ENCODE measurements at places on chromosomes 16 and 17.

DNA sequence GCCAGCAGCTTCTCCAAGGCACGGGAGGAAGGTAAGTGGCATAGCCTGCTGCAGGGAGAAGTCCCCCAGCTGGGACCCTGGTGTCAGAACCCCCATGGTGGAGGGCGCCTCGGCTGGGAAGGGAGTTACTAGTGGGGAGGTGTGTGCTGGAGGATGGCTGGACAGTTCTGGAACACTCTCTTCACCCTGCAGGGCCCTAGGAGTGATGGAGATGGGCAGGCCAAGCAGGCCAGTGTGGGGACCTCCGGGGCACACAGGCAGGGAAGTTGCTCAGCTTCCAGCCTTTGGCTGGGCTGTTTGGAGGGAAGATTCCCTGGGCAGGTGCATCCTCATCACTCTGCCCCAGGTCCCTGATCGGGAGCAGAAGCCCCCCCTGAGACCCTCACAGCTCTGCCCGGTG is 696 bp downstream of the C17orf99 start:
- no peak for DNase-seq

- peak; percentile 12 for DNase-seq
Observed at GRCh38 chr17:44267818-44268490, at the start of gene SLC4A1. TSS of gene SLC4A1 (minus strand) at chr17:44268135. CDS start at chr17:44262866, 5,269 bp downstream.

DNA sequence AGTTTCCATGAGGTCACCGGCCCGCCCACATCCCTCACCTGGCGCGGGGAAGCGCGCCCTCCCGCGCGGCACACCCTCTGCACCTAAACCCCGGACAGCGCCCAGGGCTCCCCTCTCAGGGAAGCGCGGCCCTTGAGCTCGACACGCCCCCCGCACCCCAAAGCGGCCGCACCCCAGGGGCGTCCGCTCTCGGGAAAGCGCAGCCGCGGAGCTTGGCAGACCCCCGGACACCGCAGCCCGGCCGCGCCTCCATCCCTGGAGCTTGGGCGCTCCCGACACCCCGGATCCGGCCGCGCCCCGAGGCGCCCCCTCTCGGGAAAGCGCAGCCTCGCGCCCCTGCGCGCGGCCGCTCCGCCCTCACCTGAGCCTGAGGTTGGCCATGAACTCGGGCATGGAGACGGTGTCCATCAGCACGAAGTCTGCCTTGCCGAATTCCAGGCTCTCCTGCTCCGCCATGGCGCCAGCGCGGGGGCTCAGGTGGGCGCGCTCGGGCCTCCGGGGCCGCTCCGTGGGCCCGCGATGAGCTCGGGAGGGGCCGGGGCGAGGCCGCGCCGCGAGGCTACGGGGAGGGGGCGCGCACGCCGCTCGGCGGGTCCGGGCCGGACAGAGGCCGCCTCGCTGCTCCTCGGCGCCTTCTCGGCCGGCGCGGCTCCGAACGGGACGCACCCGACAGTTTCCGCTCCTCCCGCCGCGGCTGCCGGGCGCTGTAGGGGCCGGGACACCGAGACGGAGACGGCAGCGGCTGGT is at the start of gene MYO1D:
TSS of gene MYO1D (minus strand) at position 708 of the 747 bp plus-strand sequence. CDS start at position 456, 252 bp downstream.
- peak; percentile 48 for DNase-seq

DNA sequence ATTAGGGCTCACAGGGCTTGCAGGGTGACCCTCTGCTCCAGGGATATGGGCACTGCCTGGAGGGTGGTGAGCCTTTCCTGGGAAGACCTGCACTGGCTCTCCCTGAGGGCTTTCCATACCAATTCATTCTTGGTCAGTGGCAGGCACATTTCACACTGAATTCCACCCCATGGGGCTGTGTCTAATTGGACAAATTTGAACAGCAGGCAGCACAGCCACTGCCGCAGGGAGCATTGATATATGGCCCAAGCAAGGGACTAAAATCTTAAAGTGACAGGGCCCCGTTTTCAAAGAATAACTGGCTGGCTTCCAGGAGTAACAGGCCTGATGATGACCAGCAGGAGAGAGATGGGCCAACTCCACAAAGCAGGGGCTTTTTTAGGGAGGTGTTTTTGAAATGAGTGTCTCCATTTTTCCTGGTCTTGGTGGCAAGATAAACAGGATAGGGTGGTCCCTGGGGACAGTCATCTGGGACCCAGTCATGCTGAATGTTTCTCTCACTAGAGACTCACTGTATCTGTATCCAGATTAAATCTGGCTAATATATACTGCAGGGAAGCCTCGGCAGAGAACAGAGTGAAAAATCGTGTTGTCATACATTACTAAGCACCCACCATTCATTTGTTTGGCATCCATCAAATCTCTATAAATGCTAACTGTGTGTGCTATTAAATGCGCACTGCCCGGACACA is 74.1 kb upstream of the TBX2 start:
- DNase-seq = no peak

DNA sequence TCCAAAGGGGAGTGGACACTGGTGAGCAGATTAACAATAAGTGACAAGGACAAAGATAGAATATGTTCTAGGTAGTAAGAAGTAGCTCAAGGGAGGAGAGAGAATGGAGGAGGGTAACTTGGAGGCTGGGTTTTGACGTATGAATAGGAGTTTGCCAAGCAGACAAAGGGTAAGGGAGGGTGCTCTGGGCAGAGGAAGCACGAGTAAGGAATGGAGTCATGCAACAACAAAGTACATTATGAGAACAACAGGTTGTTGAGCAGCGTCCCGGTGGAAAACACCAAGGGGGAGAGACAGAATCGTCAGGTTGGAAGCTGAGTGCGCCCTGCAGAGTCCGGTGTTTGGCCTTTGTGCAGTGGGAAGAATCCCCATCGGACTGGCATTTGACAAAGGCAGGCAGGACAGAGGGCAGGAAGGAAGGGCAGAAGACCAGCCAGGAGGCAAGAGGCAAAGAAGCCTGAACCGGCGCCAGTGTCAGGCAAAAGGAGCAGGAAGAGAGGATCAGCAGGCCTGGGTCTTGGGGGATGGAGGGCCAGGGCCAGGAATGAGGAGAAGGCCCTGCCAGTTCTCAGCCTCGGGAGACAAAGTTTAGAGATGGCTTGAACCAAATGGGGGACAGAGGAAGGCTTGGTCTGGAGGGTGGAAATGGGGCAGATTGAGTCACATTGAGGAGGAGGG is 134.3 kb upstream of the TNRC6C start:
- DNase-seq = no peak

GRCh38 chr17:32142857-32143526 is 690 bp downstream of the RHOT1 start:
- no peak for DNase-seq

DNA sequence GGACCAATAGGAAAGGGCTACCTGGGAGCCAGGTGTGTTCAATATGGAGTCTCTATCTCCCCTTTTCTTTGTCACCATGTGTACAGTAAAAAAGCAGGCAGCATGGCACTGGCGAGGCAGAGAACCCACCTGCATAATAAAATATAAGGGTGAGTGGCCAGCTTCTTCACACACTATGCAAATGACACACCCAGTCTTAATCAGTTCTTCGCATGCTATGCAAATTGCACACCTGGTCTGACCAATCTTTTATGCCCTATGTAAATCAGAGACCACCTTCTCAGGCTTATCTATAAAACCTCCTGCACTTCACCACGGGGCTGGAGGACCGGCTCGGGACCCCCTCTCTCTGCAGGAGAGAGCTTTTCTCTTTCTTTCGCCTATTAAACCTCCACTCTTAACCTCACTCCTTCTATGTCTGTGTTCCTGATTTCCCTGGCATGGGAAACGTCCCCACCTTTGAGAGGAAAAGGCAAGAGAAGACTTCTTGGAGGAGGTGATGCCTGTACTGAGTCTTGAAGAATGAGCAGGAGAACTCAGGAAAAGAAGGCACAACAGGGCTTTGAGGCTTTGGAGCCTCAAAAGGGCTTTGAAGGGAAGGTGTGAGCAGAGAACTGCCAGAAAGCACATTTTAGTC is 502.1 kb downstream of the GRIN2A start:
- DNase-seq = no peak

- no peak for DNase-seq
Observed at GRCh38 chr17:38942696-38943334, 17.4 kb downstream of the LASP1NB start.

- no peak for DNase-seq
Observed at GRCh38 chr17:57096472-57097202, 11.6 kb downstream of the AKAP1 start.

DNA sequence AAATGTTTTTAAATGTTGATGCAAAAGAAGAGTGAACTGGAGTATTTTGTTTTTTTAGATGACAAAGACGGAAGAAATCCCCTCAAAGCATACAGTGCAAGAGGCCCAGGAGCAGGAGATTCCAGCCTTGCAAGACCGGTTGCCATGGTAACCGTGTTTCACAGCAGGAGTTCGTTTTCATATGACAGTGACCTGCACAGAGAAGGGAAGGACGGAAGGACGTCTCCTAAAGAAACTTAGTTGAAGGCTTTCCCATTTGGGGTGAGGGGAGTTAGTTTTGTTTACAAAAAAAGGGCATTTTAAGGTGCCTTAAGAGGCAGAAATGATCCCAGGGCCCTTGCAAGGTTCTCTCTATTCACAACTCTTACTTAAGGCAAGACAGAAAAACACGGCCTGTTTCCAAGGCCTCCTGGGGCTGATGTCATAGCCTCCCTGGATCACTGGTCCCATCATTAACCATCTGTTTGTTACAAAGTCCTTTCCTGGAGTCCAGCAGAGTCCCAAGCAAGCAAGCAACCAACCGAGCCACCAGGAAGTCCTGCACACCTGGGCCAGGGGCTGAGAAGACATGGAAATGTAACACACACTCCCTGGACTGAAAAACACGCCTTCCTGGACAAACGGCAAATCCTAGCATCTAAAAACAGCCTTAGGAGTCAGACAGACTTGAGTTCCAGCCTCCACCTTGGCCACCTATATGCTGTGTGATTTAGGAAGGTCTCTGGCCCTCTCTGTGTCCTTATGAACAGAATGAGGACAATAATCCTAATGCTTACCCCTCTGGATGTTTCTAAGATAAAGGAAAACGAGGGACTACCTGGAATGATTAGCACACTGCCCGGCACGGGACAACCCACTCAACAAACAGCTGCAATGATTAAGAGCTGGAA is 30.3 kb upstream of the RPH3AL start:
- DNase-seq = no peak

DNA sequence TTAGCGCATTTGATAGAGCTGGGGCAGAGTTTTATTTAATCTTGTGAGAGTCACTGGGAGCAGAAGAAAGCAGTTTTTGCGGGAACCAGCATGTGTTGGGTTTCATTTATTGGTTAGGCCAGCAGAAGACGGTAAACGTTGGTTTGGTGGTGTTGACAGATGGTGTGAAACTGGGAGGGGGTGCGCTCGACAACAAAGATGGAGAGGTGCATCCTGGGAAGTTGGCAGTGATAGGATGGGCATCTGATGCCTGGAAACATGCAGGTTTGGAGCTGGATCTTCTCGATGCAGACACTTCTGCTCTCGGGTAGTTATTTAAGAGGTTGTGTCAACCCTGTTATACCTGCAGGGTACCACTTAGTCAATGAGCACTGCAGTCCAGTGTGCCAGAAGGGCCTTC is 24.9 kb upstream of the CLEC18A start:
- no peak for DNase-seq

- no peak for DNase-seq
Observed at GRCh38 chr16:19106625-19107020, 7.1 kb upstream of the ITPRIPL2 start.

- DNase-seq = no peak
Observed at GRCh38 chr16:71357681-71358080, 842 bp upstream of the CALB2 start.

DNA sequence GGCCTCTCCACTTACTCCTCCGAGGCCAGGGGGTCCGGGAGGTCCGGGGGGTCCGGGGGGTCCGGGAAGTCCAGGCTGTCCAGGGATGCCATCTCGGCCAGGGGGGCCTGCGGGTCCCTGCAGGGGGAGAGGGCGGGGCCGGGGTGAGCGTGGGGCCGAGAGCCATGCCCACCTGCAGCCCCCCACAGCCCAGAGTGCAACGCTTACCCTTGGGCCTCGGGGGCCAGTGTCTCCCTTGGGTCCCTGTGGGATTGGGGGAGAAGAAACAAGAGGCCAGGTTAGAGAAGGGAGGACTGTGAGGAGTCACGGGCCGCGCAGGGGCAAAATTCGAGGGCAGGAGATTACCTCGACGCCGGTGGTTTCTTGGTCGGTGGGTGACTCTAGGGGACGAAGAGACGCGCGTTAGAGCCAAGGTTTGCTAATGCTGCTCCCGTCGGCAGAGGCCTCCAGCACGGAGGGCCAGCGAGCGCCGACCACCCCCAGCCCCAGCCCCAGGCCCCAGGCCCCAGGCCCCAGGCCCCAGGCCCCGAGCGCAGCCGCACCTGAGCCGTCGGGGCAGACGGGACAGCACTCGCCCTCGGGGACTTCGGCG is 2.1 kb downstream of the COL1A1 start:
- DNase-seq = no peak

DNA sequence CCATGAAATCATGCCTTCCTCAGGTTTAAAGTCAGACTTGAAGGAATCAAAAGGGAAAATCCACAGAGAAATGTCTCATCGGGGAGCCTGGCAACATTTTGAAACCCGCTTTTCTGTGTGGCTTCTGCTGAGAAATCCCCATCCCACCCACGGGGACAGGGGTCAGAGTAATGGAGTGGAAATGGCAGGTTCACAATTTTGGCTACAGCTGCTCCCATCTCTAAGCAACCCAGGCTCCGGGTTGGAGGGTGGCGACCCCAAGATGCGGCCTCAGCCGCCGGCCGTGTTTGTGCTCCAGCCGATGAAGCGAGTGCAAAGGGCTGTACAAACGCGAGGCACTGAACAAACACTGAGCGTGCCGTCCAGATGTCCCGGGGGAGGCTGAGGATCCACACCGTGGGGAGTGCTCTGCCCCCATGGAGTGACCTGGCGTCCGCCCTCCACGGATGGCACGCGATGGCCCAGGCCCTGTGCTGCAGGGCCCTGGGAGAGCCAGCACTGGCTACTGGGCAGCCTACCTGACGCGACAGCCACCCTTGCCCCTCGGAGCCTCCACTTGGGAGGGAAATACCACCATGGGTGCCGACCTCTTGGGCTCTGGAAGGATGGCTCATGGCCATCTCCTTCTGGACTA is 22.2 kb downstream of the SLC43A2 start:
- DNase-seq = no peak

All from GM12891 (cell line).